ENCODE measurements at places on chromosomes 12 and 14. TPM values are rescaled to one million over a fixed set of nuclear protein-coding genes. Genes with fewer than 3 reads are reported as not detected.
A peak's percentile ranks its signal among the peaks of the same experiment; 100 is the strongest.

- no peak for DNase-seq
Observed at GRCh38 chr12:60489071-60489470, 893.2 kb downstream of the SLC16A7 start.

- DNase-seq = peak; percentile 98
Observed at GRCh38 chr12:120265473-120266179, at the start of gene PXN. TSS of gene PXN (minus strand) at chr12:120265730. CDS start at chr12:120265629, 101 bp downstream.

- DNase-seq = no peak
Observed at GRCh38 chr12:54562750-54563356, 13.5 kb downstream of the PDE1B start.

DNA sequence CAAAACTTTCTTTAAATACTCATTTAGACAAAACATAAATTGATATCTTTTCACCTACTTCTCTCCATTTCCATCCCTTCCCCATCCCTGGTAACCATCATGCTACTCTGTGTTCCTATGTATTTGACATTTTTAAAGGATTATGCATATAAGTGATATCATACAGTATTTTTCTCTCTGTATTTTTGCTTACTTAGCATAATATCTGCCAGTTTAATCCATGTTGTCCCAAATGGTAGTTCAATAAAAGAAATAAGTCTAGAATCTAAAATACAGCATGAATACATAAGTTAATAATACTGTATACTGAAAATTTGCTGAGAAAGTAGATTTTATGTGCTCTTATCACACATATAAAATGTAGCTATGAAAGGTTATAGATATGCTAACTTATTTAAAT lies 190.3 kb upstream of the NAV3 start:
- DNase-seq = no peak

DNA sequence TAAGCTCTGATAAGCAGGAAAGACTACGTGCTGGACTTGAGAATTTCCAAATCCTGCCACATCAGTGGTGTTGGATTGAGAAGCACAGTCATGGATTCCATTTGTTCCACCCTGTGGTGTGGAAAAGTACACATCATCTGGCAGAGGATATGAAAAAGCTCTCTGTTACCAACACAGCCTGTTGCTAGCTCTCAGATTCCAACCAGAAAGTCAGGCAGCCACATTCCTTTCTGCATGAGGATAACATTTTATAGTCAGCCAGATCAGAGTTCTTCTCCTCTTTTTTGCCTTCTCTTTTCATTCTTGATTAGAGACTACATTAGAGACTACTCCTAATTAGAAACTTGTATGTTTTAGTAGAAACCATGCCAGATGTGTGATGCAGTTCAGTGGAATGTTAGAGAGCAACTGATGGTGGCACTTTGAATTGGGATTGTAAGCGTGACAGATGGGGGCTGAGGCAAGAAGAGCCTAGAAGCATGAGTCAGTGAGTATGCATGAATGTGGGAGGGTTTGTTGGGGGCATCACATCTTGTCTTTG lies 61.2 kb upstream of the STXBP6 start:
- DNase-seq = no peak

GRCh38 chr12:57185906-57186508 lies 30.6 kb upstream of the NXPH4 start:
- no peak for DNase-seq

DNA sequence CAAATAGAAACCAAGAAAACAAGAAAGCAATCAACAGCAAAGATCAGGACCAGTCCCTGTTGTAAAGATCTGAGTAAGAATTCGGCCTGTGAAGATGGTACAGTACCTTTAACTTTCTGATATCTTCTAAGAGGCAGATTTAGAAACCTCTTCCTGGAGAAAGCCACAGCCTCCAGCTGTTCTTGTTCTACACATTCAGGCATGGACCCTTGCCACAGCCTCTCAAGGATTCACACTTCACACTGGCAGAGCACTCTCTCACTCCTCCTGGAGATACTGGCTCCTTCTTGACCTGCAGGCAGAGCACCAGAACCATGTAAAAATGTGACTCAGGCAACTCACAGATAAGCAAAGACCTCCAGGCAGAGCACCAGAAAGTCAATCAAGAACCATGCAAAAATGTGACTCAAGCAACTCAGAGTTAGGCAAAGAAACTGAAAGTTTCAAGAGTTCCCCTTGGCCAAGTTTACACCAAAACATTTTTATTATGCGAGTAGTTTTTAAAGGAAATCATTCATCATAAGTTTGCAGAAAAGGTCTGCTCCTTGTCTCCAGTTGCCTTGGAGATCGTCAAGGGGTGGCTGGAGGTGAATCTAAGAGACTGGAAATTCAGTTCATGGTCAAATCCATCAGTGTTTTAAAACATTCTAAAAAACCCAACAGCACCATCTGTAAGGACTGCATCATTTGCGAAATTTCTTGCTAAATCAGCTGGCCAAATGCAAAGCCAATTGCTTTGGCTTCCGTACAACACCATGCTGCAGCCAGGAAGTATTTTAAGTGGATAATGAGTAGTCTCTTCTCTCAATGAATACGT lies 119.3 kb upstream of the MDM1 start:
- DNase-seq = no peak

GRCh38 chr14:89344920-89345254 lies 72.1 kb downstream of the FOXN3 start:
- DNase-seq = no peak

GRCh38 chr14:59090572-59090971 lies 97.9 kb upstream of the DAAM1 start:
- no peak for DNase-seq

GRCh38 chr14:25247609-25248008 lies 197.7 kb upstream of the STXBP6 start:
- no peak for DNase-seq

DNA sequence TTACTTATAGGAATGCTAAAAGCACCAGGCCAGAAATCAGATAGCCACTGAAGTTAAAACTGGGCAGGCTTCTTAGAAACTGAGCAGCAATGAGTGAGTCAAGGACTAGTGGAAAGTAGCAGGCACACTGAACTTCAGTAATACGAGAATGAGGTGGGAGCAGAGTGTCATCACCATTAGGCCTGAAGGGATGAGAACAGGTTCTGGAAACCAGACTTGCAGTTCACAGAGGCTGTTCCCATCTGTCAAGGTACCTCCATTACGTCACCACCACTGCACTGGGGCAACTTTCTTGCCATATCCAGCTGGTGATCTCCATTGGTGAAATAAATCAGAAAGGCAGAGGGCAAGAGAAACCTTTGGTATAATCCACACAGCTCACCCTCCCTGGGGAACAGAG lies 15.6 kb downstream of the ZNF10 start:
- DNase-seq = no peak

DNA sequence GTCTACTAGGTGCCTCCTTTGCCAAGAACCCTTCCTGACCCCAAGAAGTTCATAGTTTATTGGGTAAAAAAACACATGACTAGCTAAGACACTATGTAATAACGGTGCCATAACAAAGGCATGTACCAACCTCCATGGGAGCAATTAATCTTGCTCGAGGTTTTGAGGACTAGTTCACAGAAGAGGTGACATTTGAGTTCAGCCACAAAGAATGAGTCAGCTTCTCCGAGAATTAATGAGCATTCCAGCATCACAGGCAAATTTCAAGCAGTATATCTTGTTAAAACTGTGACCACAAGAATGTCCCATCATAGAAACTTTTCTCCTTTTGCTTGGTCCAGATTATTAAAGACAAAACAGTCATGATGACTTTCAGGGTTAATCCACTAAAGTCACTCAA lies 113.0 kb upstream of the RAP1B start:
- DNase-seq = no peak

- peak; percentile 9 for DNase-seq
Observed at GRCh38 chr14:78598046-78598920, 428.1 kb downstream of the NRXN3 start.

The MUCL1 gene
- total RNA-seq = not detected

The HSP90B1 gene
- total RNA-seq = 339 TPM

The IFI27 gene
- total RNA-seq = 1.0 TPM

The LBHD2 gene
- total RNA-seq = not detected

The PPP1R36 gene
- total RNA-seq = not detected

The A2M gene
- not detected for total RNA-seq

The LYZ gene
- 134 TPM for total RNA-seq

The ADAM21 gene
- total RNA-seq = not detected

The ART4 gene
- total RNA-seq = 0.05 TPM

The FAM181A gene
- total RNA-seq = not detected

The MVK gene
- total RNA-seq = 10.8 TPM

The TGM1 gene
- 3.4 TPM for total RNA-seq
